ENCODE measurements at places on chromosomes 12 and 14.

GRCh38 chr12:14751986-14752385, 51.3 kb downstream of the WBP11 start:
- peaks cover 5% of the 10 kb centered on the region for H3K36me3 ChIP-seq
- H3K27ac ChIP-seq: no peak overlapping the region
- DNase-seq: no peak
- peaks cover 2% of the 10 kb centered on the region for H3K4me1 ChIP-seq
- no peaks in the 10 kb centered on the region for H3K27me3 ChIP-seq

- H3K27ac ChIP-seq: no peak overlapping the region
- H3K36me3 ChIP-seq: no peaks in the 10 kb centered on the region
- H3K4me3 ChIP-seq: no peak overlapping the region
- no peaks in the 10 kb centered on the region for H3K27me3 ChIP-seq
- H3K4me1 ChIP-seq: no peaks in the 10 kb centered on the region
Observed at GRCh38 chr14:38410442-38410841, 154.5 kb upstream of the CLEC14A start.

DNA sequence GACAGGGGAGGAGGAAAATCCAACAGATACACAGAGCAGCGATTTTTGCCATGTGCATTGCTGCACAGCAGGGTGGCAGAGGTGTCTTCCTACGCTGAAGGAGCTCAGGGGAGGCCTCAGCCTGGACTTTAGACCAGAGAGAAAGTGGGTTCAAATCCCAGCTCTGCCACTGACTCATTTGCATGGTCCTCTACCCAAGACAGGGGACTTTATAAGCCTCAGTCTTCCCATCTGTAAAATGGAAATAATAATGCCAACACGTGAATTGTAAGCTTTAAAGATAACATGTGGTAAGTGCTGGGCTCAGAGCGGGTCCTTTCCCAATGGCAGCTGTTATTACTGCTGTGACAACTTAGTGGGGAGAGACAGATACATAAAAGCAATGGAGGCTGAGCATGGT, 62.0 kb downstream of the MAP1LC3B2 start:
- H3K4me1 ChIP-seq: no peaks in the 10 kb centered on the region
- H3K36me3 ChIP-seq: peaks cover 16% of the 10 kb centered on the region
- no peaks in the 10 kb centered on the region for H3K27me3 ChIP-seq
- no peak overlapping the region for H3K4me3 ChIP-seq

- no peaks in the 10 kb centered on the region for H3K36me3 ChIP-seq
- no peaks in the 10 kb centered on the region for H3K4me1 ChIP-seq
- no peak overlapping the region for H3K27ac ChIP-seq
- H3K4me3 ChIP-seq: no peak overlapping the region
- no peaks in the 10 kb centered on the region for H3K27me3 ChIP-seq
Observed at GRCh38 chr14:92935446-92935845, 12.5 kb downstream of the CHGA start.
